Activated CD4-positive, alpha-beta T cell treated with anti-CD3 and anti-CD28 coated beads for 1 hour (primary cell): ENCODE measurements at places on chromosomes 6 and 20.
A peak's percentile ranks its signal among the peaks of the same experiment; 100 is the strongest.

DNA sequence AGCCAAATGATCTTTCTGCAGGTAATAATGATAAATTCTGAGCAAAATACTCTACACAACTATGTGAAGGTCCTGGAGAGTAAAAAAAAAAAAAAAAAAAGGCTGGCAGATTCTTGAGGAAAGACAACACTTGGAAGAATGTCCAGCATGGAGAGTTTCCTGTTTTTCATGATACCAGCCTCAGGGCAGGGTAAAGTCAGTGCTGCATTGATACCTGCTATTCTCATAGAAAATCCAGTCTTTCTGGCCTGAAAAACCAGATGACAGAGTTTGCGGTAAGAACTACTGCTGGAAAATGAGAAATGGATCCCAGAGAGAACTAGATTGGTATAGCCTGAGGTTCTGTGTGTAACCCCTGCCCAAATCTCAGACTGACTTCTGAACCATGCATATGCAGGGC, 89.1 kb downstream of the AFG1L start:
- DNase-seq: no peak

DNA sequence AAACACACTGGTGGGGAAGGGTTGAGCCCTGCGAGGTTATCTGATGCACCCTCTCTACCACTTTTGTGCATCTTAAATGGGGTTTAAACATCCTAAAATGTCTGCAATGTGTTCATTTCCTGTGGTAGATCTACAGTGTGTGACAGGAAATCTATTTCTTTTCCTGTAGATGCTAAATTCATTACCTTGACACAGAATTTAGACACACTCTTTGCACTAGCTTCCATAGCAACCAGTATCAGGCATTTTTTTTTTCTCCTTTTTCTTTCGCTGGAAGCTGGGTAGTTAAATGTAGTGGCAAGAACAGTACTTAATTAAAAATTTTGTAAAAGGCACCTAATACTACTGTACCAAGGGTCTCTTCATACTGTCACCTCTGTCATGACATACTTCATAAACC, 141.1 kb downstream of the RFPL4B start:
- DNase-seq: no peak

- DNase-seq: no peak
Observed at GRCh38 chr6:170034294-170034693, 256.6 kb downstream of the DLL1 start.

DNA sequence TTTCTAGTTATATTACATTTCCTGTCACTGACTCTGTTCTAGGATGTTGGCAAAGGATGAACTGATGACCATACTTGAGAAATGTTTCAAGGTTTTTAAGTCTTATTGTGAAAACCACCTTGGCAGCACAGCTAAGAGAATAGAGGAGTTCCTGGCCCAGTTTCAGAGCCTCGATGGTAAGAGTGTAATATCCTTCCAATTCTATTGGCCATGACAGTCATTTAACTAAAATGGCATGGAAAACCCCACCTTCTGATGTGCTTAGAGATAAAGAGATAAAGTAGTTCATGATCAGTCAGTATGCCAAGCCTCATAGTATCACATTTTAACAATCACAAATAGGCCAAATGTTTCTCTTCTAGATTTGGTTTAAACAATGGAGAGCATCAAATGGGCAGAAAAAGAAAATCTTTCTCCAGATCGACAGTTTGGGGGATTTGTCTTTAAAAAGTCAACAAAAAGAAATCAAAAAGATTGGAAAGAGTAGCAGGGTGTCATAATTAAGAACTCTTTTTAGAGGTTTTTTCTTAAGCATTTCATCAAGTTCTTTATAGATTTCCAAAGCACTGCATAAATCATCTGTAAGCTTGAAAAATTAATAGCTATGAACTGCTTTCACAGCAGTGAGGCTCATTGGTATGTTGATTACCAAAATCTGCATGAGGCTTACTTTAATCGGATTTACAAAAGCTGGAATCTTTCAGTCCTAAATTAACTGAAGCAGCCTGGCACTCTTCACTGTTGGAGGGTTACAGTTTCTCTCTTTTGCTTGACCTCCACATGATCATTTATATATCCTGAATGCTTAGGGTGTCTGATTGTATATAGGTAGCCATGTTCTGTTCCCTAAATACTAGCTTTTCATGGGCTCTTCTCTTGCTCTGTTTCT, 48.7 kb downstream of the AKIRIN2 start:
- DNase-seq: no peak

- no peak for DNase-seq
Observed at GRCh38 chr6:167323111-167323510, 1.8 kb upstream of the TTLL2 start.

DNA sequence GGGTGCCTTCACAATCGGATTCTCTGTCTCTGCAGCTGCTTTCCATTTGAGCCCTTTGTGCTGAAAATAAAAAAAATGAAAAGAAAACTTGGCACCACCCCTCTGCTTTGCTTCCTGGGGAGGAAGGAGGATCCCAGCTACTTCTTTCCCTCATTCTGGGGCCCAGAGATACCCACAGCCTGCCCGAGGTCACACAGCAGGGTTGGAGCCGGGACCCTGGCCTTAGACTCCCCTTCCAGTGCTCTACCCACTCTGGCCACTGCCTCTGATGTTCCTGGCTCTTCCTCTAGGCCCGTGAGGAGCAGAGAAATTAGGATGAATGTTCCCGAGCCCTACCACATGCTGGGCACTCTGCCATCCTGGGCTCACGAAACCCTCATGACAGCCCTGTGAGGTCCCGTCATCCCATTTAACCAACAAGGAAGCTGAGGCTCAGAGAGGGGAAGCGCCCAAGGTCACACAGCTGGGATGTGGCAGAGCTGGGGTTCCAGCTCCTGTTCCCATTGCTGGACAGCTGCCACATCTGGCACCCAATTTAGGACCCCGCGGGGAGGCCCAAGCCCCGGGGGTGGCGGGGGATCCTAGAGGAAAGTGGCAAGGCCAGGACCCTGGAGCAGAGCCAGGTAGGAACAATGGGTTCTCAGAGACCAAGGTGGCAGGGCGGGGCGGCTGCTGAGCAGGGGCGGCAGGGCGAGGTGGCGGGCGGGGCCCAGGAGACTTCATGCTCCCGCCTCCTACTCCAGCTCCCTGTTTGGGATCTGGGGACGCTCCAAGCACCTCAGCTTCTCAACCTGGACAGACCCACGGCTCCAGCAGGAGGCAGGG, 76.6 kb downstream of the CEBPB start:
- no peak for DNase-seq

DNA sequence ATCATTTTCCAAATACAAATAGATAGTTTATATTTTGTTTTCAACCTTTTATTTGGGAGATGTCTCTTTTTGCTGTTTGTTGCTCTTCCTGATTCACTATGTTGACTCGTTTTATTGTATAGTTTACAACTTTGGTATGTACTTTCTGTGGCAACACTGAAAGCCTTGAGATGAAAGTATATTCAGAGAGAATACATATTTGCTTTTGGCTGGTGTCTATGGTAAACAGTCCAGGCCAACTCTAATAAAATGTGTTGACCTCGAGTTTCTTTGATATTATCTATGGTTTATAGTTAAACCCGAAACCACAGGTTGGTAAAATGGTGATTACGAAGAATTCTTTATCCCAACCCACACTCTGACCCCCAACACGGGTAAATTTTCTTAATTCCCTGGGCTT, 919.6 kb upstream of the MAP3K7 start:
- DNase-seq: no peak

DNA sequence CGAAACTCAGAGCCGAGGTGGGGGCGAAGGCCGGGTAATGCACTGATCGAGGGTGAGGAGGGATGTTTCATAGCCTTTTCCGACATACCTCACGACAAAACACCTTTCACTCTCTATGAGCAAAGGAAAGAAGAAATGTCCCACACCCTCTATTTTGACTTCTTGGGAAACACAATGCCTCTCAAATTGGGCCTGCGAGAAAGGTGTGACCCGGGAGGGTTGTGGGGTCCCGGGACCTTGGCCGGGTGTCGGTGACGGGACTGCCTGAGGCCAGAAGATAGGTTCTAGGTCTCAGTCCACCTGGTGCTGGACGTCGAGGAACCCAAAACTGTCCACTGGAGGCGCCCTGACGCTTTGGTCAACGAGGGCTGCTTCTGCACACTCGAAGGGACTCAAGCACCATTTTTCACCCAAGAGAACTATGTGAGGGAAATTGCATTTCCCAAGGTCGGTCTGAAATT, 41.1 kb upstream of the OSTM1 start:
- DNase-seq: no peak

DNA sequence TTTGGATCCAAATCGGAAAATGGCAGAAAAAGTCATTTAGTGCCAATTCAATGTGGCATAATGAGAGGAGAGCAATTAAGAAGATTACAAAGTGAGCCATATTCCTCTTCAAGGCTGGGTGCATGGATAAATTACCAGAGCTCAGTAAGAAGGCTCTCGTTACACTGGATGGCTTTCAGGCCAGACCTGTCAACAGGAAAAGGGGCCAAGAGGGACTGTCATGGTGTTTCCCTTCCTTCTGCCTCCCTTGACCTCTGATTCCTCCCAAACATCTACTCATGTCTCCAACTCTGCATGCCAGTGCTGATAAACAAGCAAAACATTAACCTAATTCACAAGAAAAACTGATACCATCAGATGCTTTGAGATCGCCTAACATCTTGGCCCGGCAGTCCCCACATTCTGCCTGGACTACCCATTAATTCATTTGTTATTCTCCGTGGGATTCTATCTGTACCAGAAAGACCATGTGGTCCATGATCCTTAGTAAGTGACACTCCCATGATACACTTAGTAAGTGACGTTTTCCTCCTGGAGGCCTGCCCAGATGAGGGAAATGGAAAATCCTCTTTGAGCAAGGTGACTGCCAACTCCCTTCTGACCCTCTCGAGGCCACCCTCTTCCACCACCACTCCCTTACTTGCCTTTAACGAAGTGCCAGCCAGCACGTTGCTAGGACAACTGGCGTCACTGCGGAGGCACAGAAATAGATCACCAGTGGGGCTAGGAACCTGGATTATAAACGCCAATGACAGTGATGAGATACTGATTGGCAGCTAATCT, 239.2 kb downstream of the GMPR start:
- no peak for DNase-seq

- DNase-seq: no peak
Observed at GRCh38 chr20:3686867-3687321, 5.1 kb upstream of the ADAM33 start.

DNA sequence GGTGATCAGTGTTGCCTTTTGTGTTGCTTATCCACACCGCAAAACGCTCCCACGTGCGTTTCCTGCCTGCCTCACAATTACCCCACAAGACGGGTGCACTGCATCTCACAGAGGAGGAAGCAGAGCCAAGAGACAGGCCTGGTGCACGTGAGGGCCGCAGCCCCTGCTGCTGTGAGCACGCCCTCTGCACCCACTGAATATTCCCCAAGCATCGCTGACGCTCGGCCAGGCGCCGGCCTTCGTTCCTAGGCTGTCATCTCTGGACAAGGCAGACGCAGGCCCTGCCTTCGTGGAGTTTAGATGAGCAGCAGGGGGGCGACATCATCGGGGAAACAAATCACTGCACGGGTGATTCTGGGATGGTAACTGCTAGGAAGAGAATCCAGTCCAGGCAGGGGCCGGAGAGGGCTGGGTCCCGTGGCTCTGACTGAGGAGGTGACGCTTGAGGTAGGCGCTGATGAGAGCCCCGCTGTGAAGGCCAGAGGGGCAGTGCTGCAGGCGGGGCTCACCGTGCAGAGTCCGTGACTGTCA, 162.4 kb upstream of the QKI start:
- no peak for DNase-seq

- DNase-seq: no peak
Observed at GRCh38 chr6:79896075-79896449, 51.3 kb downstream of the ELOVL4 start.

DNA sequence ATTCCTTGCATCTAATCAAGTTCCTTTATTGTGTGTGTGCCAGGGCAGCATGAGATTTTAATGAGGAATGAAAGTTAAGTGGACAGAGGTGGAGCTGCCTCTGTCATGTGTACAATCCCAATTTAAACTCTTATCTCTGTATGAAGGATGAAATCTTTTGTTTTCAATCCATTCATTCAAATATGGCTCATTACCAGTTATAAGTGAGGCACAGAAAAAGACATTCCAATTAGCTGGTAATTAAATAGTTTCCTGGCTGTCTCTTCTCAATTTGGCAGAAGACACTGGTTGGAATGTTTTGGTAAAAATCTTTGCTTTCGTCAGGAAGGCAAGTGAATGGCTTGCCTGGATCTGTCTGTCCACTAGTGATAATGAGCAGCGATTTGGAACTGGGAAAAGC, 46.4 kb downstream of the CLVS2 start:
- no peak for DNase-seq

DNA sequence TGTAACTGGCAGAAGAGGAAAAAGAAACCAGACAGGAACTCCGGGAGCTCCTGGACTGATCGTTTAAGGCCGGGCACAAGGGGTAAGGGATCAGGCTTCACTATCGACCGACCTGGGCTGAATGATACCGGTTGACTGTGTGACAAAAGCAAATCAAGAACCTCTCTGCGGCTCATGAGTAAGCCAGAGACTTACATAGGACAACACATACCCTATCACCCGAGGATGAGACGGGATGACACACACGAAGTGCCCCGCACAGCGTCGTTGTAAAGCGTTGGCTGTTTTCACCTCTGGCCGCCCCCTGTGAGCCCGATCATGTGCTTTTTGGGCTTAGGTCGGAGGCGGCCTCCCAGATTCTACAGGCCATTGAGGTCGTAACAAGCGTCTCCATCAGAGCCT, 695 bp upstream of the TGIF2 start:
- DNase-seq: peak; percentile 62

DNA sequence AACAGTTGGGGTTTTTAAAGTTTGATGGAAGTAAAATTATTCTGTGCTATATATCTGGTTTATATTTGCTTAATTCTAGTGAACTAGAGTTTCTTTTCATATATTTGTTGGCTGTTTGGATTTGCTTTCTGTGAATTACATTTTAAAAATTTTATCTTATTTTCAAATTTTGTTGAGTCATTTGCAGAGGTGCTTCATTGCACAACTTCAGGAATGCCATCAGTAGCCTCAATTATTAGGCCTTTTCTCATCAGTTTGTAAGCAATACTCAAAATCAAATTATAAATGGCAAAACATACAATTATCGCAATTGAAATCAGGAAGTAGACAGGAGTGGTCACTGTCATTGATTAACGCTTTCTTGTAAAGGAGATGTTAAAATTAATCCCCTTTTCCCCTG, 96.9 kb downstream of the UBE3D start:
- no peak for DNase-seq

- DNase-seq: no peak
Observed at GRCh38 chr20:60570481-60571277, 612.5 kb downstream of the CDH26 start.

DNA sequence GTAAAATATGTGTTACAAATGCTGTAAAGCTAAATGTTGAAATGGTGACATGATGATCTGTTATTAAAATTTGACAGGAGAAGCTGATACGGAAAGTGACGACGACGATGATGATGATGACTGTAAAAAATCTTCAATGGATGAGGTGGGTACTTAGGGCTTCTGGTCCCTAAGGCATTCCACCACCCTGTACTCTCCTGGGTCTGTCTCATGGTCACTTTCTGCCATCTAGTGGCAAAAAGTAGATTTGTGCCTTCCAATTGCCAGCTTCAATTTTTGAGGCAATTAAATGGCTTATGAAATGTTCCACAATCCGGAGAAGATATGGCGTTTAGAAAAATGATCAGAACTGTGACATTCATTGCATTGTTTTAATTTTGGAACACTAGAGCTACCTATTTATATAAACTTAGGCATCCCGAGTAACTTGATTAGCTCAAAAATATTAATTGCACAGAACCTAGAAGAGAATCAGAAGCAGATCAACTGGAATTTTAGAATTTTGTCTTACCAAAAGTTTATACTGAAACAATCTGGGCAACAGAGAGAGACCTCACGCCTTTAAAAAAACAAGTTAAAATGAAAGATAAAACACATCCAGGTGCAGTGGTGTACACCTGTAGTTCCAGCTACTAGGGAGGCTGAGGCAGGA, 346.5 kb upstream of the PLCB4 start:
- DNase-seq: no peak
